ENCODE measurements at places on chromosomes 2 and 18.
A peak's percentile ranks its signal among the peaks of the same experiment; 100 is the strongest.

DNA sequence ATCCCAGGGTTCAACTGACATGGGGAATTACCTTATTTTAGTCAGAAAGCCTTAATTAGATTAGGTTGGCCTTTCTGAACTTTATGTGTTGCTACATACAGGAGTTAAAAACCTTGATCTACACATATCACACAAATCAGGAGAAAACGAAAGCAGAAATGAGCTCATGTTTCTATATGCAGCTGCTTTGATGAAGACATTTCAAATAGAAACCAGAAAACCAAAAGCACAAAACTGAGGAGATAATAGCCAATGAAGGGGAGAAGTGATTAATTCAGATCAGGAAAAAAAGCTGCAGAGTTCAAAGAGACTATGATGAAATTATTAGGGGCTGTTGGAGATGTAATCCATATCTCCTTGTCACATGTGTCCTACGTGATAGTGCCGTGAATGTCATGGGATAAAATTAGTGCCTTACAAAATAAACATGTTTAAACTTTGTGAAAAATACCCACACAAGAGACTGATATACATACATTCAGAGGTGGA lies 255.0 kb downstream of the CAMKMT start:
- no peak for DNase-seq

GRCh38 chr2:63544017-63544627 lies 44.2 kb downstream of the WDPCP start:
- no peak for DNase-seq

- no peak for DNase-seq
Observed at GRCh38 chr2:20675701-20676352, 8.9 kb downstream of the GDF7 start.

GRCh38 chr2:207970826-207971180 lies 54.5 kb downstream of the PLEKHM3 start:
- DNase-seq = no peak

DNA sequence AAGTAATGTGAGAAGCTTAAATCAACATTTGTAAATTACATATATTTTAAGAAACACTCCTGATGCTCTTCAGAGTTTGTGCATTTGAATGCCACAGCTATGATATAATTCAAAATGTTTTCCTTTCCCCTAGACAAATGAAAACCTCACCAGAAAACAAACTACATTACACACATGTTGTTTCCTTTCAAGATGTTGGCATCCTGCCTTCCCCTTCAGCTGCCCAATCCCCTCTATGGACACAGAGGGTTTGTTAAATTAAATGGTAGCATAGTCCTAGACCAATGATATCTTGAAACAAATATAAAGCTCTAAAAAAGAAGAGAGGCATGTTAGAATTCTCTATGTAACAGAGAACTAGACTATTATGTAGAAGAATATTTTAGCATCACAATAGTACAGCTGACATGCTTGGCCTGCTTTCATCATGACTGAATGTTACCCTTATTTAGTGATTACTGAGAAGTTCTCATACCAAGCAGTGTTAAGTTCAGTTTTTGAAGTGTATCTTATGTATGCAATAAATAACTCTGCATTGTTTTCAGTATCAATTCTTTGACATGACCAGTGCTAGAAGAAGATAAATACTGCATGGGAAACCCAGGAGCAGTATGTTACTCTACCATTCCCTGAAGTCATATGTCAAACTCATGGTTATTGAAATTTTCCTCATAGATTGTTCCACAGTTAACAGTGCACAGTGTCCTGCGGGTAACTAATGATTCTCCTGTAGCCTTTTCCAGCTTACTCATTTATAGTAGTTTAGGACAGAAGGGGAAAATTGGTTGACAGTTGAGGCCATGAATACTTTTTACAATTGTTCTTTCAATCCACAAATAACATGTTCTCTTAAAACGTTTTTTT lies 316.3 kb upstream of the KCNJ3 start:
- no peak for DNase-seq

DNA sequence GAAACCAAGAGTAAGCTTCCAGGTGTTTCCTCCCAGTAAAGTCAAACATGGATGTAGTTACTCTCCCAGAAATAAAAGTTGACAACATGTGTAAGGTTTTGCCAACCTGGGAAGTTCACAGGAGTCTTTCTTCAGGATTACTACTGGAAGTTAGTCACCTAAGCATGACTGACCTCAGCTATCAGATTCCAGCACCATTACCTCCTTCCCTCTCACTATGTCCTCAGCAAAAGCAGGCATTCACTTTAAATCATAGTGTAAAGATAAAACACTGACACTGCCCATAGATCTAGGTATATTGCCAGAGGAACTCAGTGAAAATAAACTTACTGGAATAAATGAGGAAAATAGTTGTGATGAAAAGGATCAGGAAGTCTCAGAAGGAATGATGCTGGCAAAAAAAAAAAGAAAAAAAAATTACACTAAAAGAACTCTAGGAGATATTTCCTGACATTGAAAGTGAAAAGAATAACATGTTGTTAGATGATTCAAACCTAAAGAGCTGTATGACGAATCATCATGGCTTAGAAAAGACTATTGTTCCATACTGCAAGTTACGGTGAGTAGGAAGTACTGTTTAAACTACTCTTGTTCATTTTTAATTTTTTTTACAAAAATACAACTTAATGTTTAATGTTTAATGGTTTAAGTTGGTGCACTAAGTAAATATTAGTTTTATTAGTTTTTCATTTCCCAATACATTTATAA lies 484.5 kb upstream of the ZNF804A start:
- DNase-seq = no peak

DNA sequence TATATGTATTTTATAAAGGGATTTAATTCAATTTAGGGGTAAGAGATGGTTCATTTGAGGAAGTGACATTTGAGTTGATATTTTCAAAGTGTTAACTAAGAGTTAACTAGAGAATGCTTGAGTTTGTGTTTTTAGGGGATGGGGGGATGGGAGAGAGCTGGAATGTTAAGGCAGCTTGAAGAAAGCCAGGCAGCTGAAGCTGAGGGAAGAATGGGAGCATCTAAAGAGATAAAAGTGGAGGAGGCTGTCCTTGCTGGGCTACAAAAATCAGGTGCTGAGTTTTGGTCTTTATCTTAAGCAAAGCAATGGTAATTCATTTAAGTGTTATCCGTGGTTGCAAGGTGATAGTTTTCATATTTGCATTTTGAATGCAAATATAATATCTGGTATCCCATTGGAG lies 9.2 kb downstream of the CHST9 start:
- no peak for DNase-seq

DNA sequence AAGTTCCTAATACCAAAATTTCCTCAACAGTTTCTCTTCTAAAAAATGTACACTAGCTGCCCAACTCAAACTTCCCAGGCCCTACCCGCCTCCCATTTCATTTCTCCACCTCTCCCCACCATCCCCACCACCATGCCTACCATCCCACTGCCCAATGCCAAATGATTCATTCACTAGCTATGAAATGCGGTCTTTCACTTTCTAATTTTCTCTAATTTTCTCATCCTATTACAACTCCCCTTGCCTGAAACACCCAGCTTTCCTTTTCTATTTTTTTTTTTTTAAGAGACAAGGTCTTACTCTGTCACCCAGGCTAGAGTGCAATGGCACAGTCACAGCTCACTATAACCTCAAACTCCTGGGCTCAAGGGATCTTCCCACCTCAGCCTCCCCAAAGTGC lies 38.4 kb downstream of the KIDINS220 start:
- no peak for DNase-seq

DNA sequence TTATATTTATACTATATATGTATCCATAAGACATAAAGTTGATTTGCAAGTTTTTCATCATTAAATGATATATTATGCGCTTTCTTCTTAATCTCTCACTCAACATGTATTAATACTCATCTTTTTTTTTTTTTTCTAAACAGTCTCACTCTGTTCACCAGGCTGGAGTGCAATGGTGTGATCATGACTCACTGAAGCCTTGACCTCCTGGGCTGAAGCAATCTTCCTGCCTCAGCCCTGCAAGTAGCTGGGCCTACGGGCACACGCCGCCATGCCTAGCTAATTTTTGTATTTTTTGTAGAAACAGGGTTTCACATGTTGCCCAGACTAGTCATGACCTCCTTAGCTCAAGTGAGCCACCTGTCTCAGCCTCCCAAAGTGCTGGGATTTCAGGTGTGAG lies 51.4 kb upstream of the MAP4K3 start:
- DNase-seq = no peak

GRCh38 chr2:8583400-8584173 lies 98.3 kb upstream of the ID2 start:
- peak; percentile 88 for DNase-seq

GRCh38 chr2:70357684-70358071 lies 55.8 kb upstream of the FAM136A start:
- no peak for DNase-seq

GRCh38 chr2:146873056-146873455 lies 971.8 kb upstream of the ACVR2A start:
- no peak for DNase-seq

- DNase-seq = no peak
Observed at GRCh38 chr2:237283131-237283928, 130.6 kb downstream of the COL6A3 start.

DNA sequence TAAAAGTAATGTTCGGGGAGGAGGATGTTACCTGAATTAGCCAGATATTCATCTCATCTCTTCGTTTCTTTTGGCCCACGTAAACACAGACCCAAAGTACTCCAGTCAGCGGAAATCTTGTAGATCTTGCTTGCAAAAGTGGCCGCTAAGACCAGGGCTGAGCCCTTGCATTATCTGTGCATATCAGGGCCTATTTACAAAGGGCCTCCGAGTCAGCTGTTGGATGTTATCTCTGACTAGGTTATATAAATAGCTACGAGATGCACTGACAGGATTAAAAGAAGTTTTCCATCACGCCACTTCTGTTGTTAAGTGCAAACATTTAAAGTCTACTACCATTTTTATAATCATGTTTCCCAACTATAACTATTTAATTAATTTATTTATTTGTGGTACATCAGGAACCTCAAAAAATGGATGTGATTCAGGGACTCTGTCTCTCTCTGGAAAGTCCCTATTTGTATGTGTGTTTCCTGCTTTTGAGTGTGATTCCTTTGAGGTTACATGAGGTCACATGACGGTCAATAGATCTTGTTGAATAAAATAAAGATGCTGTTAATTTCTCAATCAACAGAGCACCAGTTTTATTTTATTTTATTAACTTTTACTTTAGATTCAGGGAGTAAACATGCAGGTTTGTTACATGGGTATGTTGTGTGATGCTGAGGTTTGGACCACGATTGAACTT lies 46.8 kb upstream of the MBOAT2 start:
- DNase-seq = no peak

DNA sequence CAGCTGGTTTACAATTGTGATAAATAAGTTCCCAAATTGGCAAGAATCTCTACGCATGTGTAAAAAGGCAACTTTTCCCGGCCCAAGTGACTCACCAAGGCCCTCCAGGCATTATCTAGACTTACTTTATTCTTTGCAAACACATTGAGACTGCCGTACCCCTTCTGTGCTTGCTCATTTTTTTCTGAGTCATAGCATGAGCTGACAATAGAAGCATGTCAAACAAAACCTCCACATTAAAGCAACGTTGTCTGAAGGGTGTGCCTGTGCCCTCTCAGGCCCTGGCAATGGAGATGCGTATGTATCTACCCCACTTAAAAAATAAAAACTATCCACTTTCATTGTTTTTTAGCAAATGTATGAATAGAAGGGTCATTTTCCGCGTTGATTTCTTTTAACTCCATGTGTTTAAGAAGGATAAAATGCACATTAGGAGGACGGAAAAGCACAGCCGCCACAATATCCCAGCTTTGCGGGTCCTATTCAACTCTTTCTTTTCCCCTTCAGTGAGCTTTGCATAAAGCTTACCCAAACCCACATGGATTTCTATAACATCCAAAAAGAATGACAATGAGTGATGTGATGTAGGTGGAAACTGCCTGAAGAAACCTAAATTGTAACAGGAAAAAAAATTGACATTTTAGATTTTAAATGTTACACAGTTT lies 298.2 kb downstream of the CDCA7 start:
- DNase-seq = no peak

DNA sequence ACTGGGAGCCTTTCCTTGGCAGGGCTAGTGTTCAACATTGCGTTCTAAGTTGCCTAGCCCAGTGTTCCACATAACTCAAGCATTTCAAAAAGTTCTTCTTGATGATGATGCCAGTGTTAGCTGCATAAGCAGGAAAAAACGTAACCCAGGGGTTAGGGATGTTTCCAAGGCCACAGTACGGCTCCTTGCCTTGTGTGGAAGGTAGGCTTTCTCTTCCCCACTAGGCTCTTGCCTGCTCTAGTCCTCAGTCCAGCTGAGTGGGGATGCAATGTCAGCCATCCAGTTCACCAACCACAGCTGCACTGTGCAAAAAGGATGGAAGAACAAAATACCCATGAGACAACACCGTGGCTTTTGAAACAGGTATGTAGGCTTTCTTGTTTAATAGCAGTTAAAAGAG lies 28.0 kb upstream of the CYP26B1 start:
- DNase-seq = no peak

DNA sequence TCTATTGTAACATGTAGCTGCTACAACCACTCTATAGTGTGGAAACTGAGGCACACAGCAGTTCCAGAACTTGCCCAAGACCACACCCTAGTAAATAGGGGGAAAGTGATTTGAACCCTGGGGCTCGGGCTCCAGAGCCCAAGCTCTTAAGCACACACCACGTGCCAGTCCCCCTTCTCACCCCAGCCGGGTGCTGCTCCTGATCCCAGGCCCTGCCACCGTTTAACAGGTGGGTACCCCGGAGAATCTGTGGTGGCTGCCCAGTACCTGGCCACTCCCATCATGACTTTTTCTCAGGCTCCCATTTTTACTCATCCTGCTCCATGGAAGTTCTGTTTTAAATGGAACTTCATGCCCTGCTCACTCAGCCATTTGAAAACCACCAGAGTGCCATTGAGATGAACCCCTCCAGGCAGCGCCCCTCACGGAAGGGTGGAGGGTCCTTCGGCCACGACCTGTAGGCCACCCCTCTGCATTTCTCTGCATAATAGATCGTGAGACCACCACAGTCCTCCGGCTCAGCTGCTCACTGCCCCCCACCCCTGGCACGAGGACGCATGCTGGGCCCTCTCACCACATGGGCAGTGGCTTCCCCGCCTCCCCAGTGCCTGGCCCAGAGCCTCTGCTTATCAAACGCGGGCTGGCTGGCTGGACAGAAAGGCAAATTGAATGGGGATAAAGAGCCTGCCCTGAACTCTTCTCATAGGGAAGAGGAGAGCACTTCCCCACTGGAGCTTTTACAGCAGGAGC lies 42.1 kb downstream of the TMEM37 start:
- no peak for DNase-seq

- DNase-seq = no peak
Observed at GRCh38 chr2:16100006-16100405, 159.7 kb downstream of the MYCN start.
